ENCODE measurements at places on chromosomes 16 and 17. TPM values are rescaled to one million over a fixed set of nuclear protein-coding genes. Genes with fewer than 3 reads are reported as not detected.

Gene CHD3
- 69.6 TPM for total RNA-seq

Gene C1QL1
- total RNA-seq, result 23.3 TPM

Gene POLG2
- total RNA-seq, result 18.6 TPM

Gene ATP6V0C
- total RNA-seq, result 281 TPM

Gene GRIN2A
- total RNA-seq, result not detected

Gene CCL7
- total RNA-seq, result 0.45 TPM

Gene ASB16
- total RNA-seq, result 0.17 TPM

Gene KRTAP4-5
- total RNA-seq, result not detected

Gene EMP2
- 23.3 TPM for total RNA-seq

Gene RMI2
- 33.9 TPM for total RNA-seq

Gene CMTM2
- total RNA-seq, result not detected

Data from A549 treated with DMSO at 1 μM for 4 hours (cell line).